ENCODE measurements at places on chromosomes 5 and 9.

- no peak for DNase-seq
Measured at GRCh38 chr9:135587658-135588057, 26.1 kb downstream of the PAEP start.

GRCh38 chr5:50476549-50476948, 35.5 kb upstream of the EMB start:
- DNase-seq = no peak

DNA sequence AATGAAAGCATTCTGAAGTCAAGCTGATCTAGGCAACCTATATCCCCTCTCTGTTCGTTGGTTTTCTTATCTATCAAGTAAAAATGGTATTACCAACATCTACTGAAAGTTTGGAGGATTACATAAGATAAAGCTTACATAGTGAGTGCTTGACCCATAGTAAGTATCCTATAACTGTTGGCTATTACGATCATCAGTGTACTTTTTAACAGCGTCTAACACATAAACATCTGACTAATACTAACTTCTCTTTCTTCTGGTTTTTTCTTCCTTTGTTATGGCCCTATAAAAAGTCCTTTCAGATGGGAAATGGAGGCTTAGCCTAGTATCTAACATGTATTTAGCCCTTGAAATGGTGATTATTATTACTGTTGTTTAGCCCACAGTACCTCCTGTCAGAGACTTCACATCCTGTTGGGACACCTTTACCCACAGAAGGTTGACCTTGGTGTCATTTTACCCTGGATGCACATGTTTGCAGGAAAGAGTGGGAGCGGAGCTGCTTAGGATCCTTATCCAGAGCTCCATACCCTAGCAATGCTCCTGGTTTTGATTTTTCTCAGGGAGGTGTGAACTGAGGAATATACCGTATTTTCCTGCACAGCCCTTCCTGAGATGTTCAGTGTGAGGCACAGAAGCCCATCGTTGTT, 6.0 kb downstream of the INSYN2B start:
- DNase-seq = no peak

DNA sequence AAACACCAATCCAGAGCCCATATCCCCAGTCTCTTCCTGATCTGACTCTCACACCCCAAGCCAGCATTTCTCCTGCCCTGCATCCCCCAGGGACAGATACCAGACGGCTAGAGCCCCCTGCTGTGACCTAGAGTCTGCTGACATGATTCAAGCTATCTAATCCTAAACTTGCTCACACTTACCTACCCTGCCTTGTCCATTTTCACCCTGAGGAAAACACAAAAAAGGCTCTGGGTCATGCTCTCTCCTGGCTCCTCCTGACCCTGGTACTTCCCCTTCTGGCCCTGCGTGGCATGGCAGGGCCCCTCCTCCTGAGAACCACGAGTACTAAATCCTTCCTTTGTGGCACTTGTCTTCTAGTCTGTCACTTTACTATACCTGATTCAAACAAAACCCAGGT, 2.8 kb upstream of the ARRDC1 start:
- no peak for DNase-seq

DNA sequence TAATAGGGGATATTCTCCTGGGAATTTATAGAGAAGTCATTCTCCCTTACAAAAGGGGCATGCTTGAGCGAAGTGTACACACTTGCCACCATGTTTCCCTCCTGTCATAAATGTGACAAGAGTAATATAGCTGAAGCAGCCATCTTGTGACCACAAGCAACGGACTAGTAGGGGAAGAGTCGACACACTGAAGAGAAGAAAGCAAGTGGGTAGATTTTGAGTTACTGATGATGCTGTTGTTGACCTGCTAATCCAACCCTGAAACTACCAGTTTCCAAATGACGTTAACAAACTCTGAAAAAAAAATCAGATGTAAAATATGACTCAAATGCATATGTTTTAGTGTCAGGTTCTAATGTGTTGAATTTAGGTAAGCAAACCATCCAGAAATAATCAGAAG, 350.4 kb downstream of the CDH10 start:
- no peak for DNase-seq

GRCh38 chr5:32837211-32837610, 126.1 kb downstream of the NPR3 start:
- no peak for DNase-seq

- no peak for DNase-seq
Measured at GRCh38 chr9:73037613-73038012, 84.8 kb upstream of the ALDH1A1 start.

DNA sequence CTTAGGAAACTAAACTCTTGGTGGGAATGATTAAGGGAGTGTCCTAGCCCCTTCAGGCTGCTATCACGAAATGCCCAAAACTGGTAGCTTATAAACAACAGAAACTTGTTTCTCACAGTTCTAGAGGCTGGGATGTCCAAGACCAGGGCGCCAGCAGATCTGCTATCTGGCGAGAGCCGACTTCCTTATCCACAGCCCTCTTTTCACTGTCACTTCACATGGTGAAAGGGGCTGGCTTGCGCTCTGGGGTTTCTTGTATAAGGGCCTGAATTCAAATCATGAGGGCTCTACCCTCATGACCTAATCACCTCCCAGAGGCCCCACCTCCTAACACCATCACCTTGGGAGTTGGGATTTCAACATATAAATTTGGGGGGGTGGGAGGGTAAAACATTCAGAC, 49.1 kb downstream of the IPPK start:
- DNase-seq = no peak

DNA sequence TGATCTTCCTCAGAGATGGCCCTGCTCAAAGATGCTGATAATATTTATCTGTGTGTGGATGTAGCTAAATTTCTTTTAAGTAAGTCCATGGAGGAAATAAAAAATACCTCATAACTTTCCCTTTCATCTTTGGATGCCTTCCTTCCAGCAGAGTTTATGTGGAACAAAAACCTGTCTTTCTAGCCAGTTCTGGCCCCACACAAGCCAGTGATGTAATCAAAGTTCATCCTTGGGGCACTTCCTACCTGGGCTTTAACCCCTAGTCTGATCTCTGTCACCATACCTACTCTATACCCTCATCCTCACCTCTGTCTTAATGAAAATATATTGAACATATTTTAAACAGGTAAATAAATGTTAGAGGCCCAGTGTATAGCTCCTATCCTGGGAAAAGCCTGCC, 39.8 kb upstream of the RASGRF2 start:
- no peak for DNase-seq

DNA sequence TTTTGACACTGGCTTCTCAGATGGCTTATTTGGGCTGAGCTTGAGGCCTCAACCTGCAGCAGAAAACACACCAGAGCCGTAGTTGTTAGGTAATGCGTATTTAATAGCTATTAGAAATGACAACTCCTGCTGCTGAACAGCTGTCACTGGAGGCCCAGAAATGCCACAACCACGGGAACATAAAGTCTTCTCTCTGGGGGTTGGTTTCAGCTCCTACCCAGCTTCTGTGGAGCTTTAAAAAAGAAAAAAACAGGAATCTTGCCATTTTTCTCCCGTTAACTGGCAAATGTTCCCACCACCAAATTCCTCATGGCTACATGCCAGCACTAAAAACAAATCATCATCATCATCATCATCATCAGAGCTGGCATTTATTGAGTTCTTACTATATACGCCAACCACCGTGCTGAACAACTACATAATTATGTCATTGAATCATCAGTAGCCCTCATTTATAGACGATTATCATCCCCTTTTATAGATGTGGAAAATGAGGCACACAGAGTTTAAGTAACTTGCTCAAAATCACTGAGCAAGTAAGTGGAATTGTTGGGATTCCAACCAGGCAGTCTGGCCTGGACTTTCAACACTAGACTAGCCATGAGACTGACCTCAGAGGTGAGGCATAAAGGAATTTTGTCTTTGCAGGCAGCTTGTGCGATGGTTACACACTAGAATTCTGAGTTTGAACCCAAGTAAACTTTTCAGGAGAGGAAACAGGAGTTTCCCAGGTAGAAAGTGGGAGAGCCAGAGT, 185.3 kb upstream of the WWC1 start:
- DNase-seq = no peak

GRCh38 chr9:14247577-14247976, 66.4 kb downstream of the NFIB start:
- no peak for DNase-seq

DNA sequence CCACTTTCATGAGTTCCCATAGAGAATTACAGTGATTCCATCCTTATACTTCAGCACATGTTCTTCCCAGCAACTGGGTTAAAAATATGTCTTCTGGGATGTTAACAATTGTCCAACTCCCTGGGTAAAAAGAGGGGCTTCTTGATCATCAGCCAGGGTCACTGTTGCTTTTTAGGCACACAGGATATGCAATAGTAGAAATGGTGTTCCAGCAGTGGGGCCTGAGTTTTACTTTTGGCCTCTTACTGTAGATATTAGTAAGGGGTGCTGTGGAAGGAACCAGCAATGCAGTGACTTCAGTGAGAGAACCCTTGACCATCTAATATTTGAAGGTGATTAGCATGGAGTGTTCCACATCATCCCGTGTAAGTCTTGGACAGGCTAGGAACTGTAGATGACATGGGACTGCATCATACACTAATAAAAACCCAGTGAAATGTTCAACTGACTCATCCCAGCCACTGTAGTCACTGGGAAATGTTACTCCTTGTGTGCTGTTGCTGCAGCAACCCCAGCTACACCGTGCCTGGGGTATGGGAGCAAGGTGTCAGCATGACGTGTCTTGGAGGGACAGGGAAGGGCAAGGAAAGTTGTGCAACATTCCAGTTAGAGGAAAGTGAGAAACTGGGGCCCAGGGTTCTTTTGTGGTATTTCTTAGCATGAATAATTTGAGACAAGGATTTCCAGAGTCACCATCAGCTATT, 610.9 kb downstream of the RAB3C start:
- DNase-seq = no peak

- DNase-seq = no peak
Measured at GRCh38 chr5:94093300-94093699, 351.9 kb upstream of the POU5F2 start.

DNA sequence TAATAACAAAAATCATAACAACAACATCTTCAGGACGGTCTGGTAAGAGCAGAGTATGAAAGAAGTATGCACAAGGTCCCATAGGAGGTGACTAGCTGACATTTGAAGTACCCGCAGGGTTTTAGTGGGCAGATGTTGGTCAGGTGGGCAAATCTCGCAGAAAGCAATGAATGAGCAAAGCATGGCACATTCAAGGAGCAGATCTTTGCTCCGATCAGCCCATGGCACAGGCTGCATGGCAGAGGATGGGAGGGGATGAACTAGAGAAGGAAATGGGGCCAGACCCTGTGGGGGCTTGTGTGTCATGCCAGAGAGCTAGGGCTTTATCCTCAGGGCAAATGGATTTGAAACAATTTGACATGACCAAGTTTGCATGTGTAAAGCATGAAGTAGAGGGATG, 90.0 kb downstream of the SEMA6A start:
- no peak for DNase-seq

GRCh38 chr9:128637656-128638055, 19.0 kb downstream of the DYNC2I2 start:
- DNase-seq = no peak

DNA sequence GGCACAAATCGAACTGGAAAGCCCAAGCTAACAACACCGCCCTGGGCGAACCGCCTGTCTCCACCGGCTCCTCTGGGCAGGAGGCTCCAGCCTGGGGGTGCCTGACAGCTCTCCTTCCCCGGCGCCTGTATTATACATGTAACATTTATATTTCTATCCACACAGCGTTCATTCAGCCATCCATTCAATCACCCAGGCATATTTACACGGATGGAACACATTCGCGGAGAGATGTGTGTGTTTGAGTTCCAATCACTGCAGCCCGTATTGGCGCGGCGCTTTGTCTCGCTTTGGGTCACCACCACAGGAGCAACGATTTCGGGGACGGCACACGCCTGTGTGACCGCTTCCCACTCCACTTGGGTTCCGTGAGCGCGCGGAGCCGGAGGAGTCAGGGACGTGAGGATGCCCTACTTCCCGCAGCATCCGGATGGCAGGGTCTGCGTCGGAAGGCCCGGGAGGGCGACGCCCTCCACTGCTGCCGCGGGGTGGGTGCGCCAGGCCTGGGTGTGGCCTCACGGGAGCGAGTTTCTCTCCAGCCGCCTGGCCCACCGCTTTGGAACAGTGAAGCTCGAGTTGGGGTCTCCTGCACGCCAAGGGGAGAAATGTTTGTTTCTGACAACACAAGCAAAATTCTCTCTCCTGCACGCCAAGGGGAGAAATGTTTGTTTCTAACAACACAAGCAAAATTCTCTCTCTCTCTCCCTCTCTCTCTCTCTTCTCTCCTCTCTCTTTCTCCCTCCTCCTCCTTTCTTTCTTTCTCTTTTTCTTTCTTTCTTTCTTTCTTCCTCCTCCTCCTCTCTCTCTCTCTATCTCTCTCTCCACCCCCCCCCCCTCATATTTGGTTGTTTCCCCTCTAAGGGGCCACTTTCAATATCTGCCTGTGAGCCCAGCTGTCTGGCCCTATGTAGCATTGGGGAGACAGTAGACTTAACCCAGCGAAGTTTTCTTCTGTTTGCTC, 1.1 kb upstream of the SV2C start:
- DNase-seq = no peak

All from activated CD4-positive, CD25-positive, alpha-beta regulatory T cell treated with anti-CD3 and anti-CD28 coated beads, Interleukin-2, amount 50 U/mL, for 72 hours (primary cell).